ENCODE measurements at places on chromosomes 7 and 10.

GRCh38 chr7:149310113-149310836, 48.3 kb downstream of the ZNF783 start:
- DNase-seq, result peak; percentile 41

- no peak for DNase-seq
Measured at GRCh38 chr7:105907129-105907846, 30.9 kb upstream of the ATXN7L1 start.

DNA sequence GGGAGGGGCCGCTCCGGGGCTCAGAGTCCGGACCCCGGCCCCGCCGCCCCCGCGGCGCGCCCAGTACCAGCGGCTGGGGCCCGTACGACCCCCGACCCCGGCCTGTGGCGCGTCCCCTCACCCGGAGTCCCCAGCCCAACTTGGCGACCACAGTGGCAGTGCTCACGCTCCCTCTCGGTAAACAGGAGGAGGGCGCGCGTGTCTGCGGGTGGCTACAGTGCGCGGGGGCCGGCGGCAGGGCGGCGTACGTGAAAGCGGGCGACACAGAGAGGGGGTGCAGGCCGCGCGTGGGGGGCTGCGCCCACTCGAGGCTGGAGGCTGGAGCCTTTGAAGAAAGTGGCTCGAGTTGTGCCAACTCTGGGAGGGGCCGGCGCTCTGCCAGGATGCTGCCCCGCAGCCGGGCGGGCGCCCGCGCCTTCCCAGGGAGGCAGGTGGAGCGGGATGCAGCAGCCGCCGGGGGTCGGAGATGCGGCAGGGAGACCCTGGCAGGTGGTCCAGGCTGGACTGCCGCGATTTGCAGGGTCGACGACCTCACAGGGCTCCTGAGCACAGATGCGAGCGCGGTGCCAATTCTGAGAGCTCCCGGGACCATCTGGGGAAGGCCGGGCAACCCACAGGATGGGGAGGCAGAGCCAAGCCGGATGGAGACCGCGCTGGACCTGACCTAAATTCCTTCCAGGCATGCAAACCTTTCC, 655 bp downstream of the PTPRE start:
- no peak for DNase-seq

DNA sequence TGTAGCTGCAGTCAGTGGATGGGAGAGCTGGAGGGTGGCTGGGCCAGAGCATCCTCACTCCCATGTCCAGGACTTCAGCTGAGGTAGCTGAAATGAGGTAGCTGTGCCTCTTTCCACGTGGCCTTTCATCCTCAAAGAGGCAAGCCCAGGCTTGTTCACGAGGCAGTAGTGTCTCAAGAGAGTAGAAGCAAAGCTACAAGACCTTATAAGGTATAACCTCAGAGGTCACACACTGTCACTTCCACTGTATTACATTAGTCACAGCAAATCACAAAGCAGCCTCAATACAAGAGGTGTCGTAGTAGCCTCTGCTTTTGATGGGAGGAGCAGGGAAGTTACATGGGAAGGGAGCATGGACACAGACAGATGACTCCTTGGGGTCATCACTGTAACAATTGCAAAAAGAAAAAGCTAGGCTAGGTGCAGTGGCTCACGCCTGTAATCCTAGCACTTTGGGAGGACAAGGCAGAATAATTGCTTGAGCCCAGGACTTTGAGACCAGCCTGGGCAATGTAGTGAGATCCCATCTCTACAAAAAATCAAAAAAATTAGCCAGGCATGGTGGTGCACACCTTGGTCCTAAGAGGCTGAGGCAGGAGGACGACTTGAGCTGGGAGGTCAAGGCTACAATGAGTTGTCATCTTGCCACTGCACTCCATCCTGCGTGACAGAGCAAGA, 97.5 kb downstream of the SKIDA1 start:
- peak; percentile 21 for DNase-seq

- no peak for DNase-seq
Measured at GRCh38 chr7:150992833-150993302, 2.1 kb downstream of the NOS3 start.

- no peak for DNase-seq
Measured at GRCh38 chr10:99375426-99375825, 46.3 kb downstream of the CNNM1 start.

DNA sequence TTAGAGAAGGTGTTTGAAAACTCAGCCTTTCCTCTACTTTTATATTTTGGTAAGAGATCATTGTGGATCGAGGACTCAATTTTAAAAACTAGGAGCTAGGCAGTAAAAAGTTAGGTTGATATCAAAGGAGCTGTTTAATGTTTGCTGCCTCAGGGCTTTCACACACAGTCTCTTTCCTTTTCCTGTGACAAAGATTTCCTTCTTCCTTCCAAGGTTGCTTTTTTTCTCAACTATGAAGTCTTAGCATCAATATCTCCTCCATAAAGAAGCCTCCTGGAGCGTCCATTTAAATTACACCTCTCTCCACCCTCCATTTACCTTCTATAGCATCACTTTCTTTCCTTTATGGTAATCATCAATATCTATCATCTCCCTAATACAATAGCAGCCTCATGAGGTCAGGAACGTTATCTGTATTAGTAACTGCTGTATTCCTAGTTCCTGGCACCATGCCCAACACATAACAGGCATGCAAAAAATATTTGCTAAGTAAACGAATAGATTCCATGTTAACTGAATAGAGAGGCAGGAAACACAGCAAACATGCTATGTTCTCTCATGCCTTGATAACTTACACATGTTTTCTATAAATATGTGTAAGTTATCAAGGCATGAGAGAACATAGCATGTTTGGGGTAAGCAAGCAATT, 48.5 kb downstream of the GNAT3 start:
- no peak for DNase-seq

- no peak for DNase-seq
Measured at GRCh38 chr10:77105761-77106221, 531.8 kb downstream of the KCNMA1 start.

- DNase-seq, result no peak
Measured at GRCh38 chr10:108167766-108168165, 1003.3 kb upstream of the SORCS1 start.

DNA sequence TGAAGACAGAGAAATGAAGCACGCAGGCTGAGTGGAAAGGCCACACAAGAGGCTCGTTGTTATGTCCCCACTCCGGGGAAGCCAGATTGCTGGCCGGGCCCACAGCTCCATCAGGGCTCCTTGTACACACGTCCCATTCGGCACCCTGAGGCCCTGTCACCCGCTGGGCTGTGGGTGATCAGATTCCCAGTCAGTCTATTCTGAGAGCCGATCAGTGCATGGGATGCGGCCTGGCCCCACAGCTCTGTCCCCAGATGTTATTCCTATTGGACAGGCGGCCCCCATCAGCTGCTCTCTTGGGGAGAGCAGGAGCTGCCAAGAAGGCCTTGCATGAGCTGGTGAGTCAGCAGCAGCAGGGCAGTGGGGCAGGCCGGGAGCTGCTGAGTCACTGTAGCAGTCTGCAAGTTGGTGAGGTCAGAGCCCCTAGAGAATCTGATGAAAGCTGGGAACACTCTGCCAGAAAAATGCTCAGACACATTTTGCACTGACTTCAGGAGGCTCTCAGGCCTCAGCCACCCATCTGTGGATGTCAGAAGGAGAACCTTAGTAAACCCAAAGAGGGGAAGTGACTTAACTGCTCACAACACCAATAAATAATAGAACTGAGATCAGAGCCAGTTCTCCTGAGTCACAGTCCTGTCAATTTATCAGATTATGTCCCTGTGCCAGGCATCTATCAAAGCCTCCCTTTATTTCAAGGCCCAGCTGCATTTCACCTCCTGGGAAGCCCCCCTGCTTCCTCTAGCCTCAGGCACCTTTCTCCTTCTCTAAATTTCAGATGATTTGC, 9.4 kb upstream of the PSAP start:
- peak; percentile 95 for DNase-seq

DNA sequence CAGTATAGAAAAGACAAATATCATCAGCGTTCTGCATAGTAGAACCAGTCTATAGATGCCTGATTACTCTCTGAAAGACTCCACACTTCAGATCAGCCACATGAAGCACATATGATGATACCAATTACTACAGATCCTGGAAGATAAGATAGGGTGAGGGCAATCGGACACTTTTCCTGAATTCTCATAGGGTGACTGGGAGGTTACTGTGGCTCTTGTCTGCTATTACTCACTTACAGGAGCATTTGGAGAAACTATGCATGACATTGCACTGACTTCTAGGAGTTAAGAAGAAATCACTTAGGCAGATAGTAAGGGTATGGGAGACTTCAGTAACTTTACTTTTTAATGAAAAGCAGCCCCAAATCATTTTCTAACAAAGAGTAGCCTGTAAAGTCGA, 1140.9 kb downstream of the XPNPEP1 start:
- no peak for DNase-seq

DNA sequence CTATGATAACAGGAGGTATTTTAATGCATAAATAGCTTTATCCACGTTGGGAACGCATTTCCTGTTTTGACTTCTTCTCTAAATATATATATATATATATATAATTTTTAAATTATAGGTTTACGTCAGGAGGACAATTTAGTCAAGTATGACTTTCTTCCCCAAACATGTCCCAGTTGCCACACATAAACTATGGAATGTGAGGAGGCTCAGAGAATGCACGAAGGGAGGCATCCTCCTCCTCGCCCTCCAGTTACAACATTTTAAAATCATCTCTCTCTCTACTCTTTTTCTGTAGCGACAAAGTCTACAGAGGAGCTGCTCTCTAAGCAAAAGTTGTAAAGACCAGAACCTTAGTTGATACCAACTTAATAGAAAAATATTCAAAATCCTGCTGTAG, 106.9 kb upstream of the LYZL1 start:
- no peak for DNase-seq

- DNase-seq, result no peak
Measured at GRCh38 chr10:80474941-80475340, 20.8 kb downstream of the TSPAN14 start.

DNA sequence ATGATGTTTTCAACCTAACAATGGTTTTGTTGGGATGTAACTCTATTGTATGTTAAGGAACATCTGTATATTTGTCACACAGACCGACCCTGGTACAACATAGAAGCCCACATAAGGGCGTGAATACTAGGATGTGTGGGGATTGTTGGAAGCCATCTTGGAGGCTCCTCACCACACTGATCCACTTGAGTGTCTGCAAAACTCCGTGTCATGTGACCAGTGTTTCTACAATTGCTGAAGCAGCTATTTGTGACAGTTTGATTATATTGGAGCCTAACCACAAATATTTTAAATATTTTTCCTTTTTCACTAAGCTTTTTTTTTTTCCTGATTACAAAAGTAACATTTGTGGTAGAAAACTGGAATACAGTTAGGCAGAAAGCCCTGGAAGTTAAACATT, 27.9 kb downstream of the RALA start:
- peak; percentile 14 for DNase-seq

DNA sequence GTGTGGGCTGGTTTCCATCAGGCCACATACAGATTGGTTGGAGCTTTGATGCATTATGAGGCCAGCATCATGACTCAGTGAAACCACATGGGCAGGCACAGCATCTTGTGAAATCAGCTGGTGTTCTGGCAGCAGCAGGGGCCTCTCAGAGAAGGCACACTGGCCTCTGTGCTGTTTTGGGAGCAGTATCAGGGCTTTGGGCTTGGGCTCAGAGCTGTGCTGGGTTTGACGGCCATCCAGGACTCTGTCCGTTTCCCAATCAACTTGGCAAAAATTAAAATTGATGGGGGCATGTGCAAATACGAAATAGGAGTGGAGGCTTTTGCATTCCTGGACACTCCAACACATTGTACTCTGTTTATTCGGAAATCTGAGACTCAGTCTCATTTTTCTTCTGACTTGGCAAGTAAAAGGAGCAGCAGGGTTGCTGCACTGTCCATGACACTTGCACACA, 190.9 kb downstream of the BMPER start:
- DNase-seq, result peak; percentile 47

DNA sequence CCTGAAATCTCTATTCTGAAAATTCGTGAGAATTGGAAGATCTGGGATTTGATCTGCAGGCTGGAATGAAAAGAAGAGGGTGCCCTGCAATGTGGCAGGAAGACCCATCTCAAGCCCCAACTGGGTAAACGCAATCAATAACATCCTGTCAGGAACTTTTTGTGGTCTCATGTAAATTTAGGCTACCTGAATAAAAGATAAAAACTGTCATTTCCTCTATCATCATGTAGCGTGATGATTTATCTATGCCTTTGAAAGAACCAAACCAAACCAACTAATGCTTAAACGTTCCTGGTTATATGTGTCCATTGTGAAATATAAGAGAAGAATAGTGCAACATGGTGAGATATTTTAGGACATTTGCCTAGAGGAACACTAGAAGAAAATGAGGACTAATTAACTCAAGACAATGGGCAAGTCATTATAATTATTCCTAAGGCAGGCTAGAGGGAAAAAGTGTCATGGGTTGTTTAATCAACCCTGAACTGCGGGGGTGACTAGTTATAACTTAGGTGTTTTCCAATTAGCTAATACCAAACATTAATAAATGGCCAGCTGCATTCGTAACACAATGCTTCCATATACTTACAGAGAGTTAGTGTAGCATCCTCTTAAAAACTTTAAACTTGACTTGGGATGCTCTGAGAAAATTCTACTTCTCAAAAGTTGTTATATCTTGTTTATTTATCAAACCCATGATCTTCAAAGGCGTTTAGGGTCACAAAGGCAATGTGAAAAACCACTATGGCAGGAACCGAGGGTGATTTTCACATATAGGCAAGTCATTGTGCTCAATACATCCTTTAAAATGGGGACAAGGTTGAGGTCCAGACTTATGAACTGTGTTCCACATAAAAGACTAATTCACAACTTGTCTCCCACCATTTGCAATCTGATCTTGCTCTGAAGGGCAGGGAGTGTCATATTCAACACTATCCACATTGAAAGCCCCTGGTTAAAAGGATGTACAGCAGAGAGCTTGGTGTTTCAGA, 48.6 kb upstream of the ADO start:
- DNase-seq, result no peak

GRCh38 chr7:79185605-79186004, 267.9 kb downstream of the MAGI2 start:
- no peak for DNase-seq

- no peak for DNase-seq
Measured at GRCh38 chr10:74987339-74988053, 124.0 kb upstream of the SAMD8 start.

- no peak for DNase-seq
Measured at GRCh38 chr7:44094883-44095592, 9.1 kb upstream of the AEBP1 start.

- DNase-seq, result no peak
Measured at GRCh38 chr10:113020838-113021237, 70.8 kb downstream of the TCF7L2 start.

- DNase-seq, result no peak
Measured at GRCh38 chr10:98427011-98427515, 12.1 kb upstream of the PYROXD2 start.

DNA sequence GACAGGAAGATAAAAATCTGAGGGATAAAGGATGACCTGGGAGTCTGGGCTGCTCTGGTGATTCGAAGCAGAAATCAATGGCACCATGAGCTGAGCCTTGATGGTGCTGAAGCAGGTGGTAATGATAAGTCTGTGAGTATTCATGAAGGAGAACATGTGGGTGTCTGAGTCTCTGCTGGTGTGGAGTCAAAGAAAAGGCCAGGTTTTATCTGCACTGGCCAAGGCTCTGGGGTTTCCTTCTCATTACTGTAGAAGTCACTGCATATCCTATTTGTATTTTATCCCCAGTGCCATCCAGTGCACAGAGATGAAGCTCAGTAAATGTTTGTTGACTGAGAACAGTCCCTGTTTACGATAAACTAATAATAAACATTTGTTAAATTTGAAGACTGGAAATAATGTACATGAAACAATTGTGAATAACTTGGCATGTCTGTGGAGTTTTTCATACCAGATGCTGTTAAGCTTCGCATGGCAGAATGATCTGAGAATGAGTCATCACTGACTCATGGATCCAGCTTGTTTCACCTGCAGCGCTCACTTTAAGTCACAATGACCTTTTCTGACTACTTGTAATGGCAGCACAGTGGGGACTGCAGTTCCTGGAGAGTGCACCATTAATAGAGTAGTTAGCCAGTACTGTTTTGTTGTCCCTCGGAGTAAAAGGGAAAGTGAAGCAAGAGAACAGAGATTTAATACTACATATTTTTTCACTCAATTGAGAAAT, 538.5 kb downstream of the HTR7 start:
- peak; percentile 44 for DNase-seq
